ENCODE measurements at places on chromosomes 3 and 15. TPM values are rescaled to one million over a fixed set of nuclear protein-coding genes. Genes with fewer than 3 reads are reported as not detected.

The RAD18 gene
- total RNA-seq = 11.4 TPM

The SPTBN5 gene
- 35.0 TPM for total RNA-seq

GRCh38 chr3:48747015-48747615 lies 30.1 kb upstream of the IP6K2 start:
- no peak for DNase-seq

DNA sequence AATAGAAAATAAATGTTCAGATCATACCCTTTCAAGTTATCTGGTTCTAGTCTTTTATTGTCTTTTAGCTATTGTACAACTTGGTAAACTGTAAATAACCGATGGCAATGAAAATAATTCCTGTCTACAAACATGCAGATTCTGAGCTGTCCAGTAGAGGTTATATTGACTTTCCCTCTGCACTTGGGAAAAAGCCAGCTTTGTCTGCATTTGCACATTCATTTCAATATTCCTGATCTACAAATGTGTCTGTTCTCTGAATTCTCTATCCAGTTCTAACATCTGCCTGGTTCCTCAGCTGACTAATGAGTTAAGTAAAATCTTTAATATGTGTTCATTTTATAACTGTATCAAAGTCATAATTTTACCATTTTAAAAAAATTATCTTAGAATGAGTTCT lies 408.5 kb downstream of the ERC2 start:
- DNase-seq = no peak

DNA sequence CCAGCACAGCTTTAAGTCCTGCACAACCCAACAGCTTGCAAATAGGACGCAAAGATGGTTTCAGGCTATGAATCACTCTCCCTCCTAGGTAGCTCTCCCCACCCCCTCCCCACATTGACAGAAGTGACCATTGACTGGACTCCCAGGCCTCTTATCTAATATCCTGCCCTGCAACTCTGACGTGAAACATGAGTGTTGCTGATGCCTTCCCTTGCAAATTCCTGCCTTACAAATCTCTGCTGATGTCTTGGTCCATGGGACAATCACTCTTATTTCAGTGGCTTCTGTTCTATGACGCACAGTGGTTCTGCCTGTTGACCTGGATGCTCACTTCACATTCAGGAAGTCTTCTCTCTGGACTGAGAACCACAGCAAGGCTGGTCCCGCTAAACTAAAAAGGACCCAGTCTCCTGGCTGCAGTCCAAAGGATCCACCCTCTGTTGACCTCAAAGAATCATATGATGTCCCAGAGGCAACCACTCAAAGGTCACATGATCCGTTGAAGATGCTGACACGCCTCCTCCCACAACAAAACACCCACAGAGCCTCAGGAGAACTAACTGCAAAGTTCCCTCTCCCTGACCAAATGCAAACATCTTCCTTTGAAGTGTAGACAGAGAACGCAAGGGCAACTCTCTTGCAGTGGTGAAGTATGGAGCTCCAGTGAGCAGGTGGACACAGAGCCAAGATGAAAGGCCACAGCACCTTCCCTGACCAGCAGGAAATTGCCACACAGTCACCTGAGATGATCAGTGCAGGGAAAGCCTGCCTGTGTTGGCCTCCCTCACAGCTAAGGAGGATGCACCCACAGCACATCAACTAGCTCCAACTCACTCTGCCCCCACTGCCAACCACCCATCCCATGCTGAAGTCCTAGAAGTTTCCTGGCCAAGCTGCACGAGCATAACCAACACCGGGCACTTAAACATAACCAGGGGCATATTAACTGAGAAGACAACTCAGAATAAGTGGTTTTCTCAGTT lies 112.3 kb downstream of the ADAMTS17 start:
- no peak for DNase-seq

GRCh38 chr3:137464341-137464740 lies 299.8 kb upstream of the SOX14 start:
- no peak for DNase-seq

DNA sequence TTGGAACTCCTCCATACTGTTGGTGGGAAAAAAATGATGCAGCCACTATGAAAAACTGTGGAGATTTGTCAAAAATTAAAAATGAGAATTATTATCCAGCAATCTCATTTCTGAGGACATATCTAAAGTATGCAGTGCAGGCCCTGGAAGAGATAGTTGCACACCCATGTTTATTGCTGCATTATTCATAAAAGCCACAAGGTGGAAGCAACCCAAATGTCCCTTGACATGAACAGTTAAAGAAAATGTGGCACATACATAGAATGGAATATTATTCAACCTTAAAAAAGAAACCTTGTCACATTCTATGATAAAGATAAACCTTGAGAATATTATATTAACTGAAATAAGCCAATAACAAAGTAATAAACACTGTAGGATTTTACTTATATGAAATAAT lies 80.9 kb upstream of the ARHGEF26 start:
- no peak for DNase-seq

Data from sciatic nerve (tissue), 2 donors.